ENCODE measurements at places on chromosomes 13 and 19.

DNA sequence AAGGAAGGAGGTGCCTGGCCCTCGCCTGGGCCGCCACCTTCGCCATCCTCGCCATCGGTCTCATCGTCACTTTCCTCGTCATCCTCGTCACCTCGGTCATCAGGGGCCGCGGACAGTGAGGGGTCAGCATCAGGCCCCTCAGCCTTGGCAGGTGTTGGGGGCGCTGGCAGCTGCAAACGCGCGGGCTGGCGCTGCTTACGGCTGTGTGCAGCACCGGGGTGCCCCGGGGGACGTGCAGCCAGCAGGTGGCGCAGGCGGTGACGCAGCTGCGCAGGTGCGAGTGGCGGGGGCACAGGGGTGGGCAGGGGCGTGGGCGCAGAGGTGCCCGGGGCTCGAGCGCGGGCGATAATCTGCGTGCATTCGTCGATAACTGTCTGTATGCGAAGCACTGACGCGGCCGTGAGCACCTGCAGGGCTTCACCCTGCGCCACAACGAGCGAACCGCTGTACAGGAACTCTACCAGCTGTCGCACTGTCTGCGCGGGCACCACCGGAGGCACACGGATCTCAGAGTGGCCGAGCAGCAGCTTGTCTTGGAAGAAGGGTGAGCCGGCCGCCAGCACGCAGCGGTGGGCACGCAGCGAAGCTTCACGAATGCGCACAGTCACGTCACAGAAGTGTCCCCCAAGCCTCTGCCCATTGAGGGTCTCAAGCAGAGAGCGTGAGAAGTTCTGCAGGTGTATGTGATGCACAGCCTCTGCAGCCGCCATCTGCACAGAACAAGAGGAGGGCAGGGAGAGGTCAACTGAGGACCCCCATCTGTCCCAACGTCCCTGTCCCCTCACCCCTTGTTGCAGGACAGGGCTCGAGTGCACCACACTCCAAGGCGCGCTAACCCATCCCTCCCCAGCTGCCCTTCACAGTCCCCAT, 2.4 kb downstream of the ZBTB45 start:
- DNase-seq: no peak

- peak; percentile 51 for DNase-seq
Observed at GRCh38 chr13:20424949-20425348, 100.7 kb downstream of the CRYL1 start.

DNA sequence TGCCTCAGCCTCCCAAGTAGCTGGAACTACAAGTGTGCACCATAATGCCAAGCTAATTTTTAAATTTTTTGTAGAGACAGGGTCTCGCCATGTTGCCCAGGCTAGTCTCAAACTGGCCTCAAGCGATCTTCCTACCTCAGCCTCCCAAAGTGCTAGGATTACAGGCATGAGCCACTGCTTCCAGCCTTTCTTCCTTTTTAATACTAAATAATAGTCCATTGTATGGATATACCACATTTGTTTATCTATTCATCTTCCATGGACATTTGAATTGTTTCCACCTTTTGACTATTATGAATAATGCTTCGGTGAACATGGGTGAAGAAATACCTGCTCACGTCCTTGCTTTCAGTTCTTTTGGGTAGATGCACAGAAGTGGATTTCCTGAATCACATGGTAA, 24.4 kb downstream of the GARRE1 start:
- no peak for DNase-seq

DNA sequence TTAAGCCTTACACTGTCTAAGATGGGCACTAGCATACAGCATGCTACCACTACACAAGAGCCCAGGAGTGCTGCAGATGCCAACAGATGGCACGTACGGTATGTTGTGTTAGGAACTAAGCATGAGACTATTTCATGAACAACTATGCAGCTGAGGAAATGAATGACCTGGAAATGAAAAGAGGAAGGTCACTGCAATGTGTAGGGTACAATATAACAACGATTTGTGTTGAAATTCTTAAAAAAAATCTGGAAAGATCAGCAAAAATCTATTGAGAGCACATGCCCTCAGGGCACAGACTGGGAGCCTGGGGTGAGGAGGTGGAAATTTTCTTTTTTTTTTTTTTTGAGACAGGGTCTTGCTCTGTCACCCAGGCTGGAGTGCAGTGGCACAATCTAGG, 14.4 kb downstream of the HAUS8 start:
- no peak for DNase-seq

- DNase-seq: no peak
Observed at GRCh38 chr19:48090281-48090802, 20.3 kb downstream of the PLA2G4C start.

- DNase-seq: no peak
Observed at GRCh38 chr13:112773601-112774447, 84.0 kb downstream of the ATP11A start.

GRCh38 chr13:113373811-113374485, 10.0 kb upstream of the GRTP1 start:
- DNase-seq: no peak

- no peak for DNase-seq
Observed at GRCh38 chr13:112236539-112237197, 139.5 kb upstream of the SPACA7 start.

GRCh38 chr19:40143612-40144011, 47.6 kb upstream of the MAP3K10 start:
- DNase-seq: peak; percentile 24

- DNase-seq: no peak
Observed at GRCh38 chr13:103547914-103548313, 481.7 kb upstream of the SLC10A2 start.

DNA sequence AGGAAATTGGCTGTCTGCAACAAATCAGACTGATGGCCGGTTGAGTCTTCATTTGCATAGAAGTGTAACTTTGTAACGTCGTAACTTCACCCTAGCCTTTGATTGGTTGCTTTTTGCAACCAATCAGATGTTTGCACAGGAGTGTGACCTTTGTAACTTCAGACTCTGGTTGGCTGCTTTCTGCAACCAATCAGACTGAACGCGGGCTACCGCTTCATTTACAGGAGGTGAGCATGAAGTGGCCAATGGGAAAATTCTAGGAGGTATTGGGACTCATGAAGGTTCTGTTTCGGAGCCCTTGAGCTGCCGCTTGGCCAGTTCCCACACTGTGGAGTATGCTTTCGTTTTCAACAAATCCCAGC, 441 bp upstream of the ZNF559 start:
- DNase-seq: peak; percentile 86

DNA sequence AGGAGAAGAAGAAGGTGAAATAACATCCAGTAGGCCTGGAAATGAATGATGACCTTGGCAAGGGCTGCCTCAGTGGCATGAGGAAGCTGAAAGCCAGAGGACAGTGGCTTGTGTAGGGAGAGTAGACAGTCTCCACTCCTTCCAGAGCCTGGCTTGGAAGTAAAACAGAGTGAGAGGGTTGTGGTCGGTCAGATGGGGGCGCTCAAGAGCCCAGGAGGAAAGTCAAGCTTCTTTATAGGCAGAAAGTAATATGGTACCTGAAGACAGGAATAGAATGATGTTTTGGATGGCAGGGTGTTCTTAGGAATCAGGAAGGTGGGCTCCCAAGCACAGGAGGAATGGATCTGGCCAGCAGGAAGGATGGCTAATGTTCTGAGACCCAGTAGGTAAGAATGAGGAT, 75.1 kb upstream of the TSC22D1 start:
- no peak for DNase-seq

GRCh38 chr13:59776924-59777690, 386.6 kb downstream of the DIAPH3 start:
- peak; percentile 88 for DNase-seq

DNA sequence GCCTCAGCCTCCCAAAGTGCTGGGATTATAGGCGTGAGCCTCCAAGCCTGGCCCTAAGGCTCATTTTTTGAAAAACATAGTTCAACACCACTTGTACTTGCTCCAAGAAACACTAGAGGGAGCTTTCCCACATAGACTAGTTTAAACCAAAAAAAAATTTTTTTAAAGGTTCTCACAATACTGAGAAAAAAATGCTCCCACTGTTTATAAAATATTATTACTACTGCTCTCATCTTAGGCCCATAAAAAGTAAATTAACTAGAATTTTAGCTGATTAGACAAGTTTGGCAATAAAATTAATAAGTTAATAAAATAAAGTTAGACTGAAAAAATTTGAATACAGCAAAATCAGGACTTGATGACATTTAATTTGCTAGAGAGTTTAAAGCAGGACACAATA, 109.5 kb downstream of the TBC1D4 start:
- no peak for DNase-seq

GRCh38 chr19:34588249-34588648, 88.7 kb downstream of the SCGB2B2 start:
- no peak for DNase-seq

- no peak for DNase-seq
Observed at GRCh38 chr19:49896863-49897621, at the start of gene IL4I1. Gene IL4I1 (minus strand): TSS chr19:49896887. CDS start chr19:49896160, 727 bp downstream.

DNA sequence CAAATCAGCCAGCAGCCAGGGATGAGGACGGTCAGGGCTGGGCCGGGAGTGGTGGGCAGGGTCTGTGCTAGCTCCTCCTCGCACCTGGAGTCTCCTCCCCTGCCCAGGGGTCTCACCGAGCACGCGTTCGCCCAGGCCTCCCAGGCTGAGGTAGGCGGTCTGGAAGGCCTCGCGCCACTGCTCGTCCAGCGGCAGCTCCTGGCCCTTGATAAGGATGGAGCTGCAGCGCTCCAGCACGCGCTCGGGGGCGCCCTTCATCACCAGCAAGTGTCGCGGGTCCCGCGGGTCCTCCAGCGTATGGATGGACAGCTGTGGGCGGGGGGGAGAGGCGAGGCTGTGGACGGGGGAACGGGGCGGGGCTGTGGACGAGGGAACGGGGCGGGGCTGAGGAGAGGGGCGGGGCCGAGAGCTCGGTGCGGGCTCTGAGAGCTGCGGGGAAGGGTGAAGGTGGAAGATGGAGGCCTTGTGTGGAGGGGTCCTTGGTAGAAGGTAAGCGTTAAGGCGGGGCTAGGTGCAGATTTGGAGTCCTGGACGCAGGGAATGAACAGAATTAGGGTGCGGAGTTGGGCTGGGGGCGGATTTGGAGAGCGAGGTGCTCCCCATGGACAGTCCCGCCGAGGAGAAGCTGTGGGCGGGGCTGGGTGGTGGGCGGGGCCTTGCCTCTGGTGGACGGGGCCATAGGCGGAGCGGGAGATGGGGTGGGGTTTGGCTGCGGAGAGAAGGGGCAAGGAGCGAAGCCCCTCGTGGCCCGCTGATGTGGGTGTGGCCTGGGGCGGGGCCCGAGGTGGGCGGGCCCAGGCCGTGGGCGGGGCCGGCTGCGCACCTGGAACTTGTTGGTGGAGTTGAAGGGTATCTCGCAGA, 5.7 kb downstream of the ATP4A start:
- DNase-seq: peak; percentile 48

GRCh38 chr19:10580979-10581631, 6.0 kb downstream of the AP1M2 start:
- peak; percentile 91 for DNase-seq

DNA sequence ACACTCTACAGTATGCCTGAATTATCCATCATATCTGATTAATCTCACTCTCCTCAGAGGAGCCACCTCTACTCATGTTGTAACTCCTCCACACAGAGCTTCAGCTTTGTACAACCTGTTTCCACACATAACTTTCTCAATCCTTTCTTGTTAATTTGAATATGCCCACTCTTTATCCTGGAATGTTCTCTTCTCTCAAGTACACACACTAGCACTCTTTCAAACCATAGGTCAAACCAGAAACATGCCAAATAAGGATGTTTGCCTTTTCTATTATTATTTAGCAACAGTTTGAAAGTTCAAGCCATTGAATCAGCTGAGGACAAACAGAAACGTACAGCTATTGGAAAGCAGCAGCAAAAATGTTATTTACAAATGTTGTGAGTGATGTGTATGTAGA, 110.3 kb downstream of the MIPEP start:
- peak; percentile 70 for DNase-seq

- DNase-seq: peak; percentile 1
Observed at GRCh38 chr19:13526552-13526951, 20.3 kb upstream of the CACNA1A start.

DNA sequence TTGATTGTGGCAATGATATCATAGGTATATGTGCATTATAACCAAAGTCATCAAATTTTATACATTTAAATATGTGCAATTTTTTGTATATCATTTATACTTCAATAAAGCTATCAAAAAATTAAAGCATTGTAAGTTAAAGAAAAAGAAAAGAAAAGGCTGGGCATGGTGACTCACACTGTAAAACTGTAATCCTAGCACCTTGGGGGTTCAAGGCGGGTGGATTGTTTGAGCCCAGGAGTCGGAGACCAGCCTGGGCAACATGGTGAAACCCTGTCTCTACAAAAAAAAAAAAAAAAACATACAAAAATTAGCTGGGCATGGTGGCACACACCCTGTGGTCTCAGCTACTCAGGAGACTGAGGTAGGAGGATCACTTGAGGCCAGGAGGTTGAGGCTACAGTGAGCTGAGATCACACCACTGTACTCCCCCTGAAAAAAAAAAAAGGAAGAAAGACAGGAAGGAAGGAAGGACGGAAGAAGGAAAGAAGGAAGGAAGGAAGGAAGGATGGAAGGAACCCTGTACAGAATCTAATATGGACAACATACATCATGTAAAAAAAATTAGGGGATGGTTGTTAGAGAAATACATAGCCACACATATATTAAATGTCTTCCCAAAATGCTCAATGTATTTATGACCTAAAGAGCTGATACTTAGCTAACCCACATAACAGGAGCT, 21.7 kb upstream of the SLC25A30 start:
- peak; percentile 6 for DNase-seq

GRCh38 chr13:44148159-44148914, 225.3 kb upstream of the SERP2 start:
- no peak for DNase-seq

DNA sequence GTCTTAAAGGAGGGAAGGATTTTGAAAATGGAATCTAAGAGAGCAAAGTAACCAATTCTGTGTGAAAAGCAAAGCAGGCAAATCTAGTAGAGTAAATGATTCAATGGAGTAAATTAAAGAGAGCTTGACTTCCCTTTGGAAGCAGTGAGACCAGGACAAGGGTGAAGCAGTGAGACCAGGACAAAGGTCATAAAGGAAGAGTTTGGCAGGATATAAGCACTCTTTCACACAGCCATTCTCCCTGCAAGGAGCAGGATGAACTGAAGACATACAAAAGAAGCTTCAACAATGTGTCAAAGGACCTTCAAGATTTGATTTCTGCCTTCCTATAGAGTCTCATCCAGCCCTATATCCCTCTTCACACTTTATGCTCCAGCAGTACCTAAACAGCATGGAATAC, 123.8 kb downstream of the ENOX1 start:
- peak; percentile 6 for DNase-seq

DNA sequence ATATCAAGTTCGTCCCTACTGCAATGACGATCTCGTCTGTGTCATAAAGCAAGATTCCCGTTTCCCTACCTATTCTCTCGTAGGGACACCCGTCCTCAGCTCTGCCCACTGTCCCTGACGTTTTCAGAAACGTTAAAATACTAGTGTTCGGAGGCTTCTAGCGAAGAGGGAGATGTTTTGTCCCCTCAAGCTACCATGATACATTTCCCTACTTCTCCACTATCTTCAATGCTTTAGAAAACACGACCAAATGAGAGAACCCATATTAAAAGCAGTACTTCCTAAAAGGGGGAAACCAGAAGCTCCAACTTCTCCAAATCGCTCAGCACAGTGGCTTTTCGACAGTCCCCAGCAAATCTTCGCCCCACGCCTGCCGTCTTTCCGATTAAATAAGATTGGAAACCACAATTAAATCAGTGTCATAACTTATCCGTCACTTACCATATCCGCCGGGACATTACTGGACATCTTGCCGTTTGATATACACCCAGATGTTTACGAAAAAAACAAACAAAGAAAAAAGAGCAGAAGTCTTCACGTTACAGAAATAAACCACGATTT, 1.3 kb downstream of the UBL3 start:
- DNase-seq: peak; percentile 36

Data from fibroblast of lung (primary cell).